SW 1271 (cell line): ENCODE measurements at places on chromosomes 16 and 17.
A peak's percentile ranks its signal among the peaks of the same experiment; 100 is the strongest.

DNA sequence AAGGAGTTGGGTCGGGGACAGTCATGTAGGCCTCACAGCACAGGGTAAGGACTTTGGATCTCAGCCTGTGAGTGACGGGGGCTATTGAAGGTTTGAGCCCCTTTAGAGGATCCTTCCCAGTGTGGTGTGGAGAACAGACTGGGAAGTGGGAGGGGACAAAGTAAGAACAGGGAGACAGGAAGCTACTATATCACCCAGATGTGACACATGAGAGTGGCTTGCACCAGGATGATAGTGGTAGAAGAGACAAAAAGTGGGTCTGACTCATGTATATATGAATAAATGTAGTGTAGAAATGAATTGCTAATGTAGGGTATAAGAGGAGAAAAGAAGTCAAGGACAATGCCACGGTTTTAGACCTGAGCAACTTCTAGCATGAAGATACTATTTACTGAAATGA lies 4.5 kb downstream of the NUP93 start:
- peak; percentile 8 for DNase-seq

DNA sequence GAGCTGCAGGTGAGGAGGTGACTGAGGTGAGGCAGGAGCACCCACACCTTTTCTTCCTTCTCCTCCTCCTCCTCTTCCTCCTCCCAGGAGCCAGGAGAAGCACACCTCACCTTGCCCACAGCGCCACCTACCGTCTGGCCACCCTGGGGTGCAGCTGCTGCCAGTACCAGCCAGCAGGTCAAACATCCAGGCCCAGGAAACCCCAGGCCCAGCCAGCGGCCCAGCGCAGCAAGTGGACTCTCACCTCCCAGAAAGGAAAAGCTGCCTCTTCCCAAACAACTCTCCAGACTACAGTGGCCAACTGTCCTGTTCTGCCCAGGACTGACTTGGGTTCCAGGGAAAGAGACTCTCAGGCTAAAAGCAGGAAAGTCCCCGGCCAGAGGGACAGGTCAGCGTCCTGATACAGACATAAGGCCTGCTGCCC lies 22.7 kb downstream of the PEMT start:
- no peak for DNase-seq

GRCh38 chr16:31190061-31190460 lies 10.1 kb downstream of the FUS start:
- no peak for DNase-seq

DNA sequence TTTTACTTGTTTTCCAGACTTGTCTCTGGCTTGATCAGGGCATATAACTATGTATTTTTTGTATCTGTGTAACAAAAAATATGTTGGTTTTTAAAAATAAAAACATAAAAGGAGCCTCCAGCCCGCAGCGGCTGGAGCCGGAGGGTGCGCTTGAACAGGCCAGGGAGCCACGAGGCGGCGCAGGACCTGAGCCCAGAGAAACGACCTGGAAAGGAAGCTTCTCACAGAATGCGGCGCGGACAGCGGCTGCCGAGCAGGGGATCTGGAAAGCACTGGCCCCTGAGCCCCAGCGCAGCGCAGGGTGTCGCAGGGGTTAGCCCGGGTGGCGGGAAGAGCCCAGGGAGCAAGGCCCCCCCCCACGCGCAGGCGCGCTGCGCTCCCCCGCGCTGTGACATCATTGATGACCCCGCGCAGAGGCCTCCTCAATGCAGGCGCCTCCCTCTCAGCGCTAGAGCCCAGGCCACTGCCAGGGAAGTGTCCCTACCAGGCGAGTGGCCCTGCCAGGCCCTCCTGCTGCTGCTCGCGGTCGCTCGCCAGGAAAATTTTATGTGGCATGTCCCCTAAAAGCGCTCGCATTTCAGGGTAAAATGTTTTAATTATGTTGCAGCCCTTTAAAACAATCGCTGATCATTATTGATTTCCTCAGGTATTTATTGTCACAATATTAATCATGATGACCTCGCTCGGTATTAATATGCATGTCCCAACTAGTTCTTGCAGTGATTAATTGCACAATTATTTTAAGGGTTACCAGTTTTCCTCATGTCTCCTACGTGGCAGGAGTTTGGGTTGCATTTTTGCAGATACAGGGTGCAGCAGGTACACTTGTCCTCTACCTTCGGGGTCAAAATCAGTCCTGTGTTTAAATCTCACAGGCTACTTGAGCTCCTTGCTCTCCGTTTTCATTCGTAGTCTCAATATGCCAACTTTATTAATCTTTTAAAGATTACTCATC lies 134.2 kb downstream of the USP22 start:
- peak; percentile 84 for DNase-seq

GRCh38 chr16:51524555-51525373 lies 373.7 kb upstream of the SALL1 start:
- DNase-seq, result no peak

GRCh38 chr17:57439651-57440050 lies 183.3 kb downstream of the MSI2 start:
- DNase-seq, result no peak

- DNase-seq, result no peak
Measured at GRCh38 chr17:73155410-73156165, 9.2 kb upstream of the SSTR2 start.

GRCh38 chr16:85869785-85870558 lies 29.0 kb upstream of the IRF8 start:
- no peak for DNase-seq

GRCh38 chr16:2253293-2253692 lies 1.9 kb upstream of the ECI1 start:
- no peak for DNase-seq

GRCh38 chr17:79572136-79572925 lies 38.5 kb downstream of the RBFOX3 start:
- no peak for DNase-seq

- DNase-seq, result no peak
Measured at GRCh38 chr16:22903716-22904115, 89.8 kb downstream of the HS3ST2 start.

GRCh38 chr16:3112881-3113574 lies 642 bp downstream of the ZNF205 start:
- no peak for DNase-seq

GRCh38 chr17:59093145-59093701 lies 13.5 kb downstream of the TRIM37 start:
- no peak for DNase-seq

DNA sequence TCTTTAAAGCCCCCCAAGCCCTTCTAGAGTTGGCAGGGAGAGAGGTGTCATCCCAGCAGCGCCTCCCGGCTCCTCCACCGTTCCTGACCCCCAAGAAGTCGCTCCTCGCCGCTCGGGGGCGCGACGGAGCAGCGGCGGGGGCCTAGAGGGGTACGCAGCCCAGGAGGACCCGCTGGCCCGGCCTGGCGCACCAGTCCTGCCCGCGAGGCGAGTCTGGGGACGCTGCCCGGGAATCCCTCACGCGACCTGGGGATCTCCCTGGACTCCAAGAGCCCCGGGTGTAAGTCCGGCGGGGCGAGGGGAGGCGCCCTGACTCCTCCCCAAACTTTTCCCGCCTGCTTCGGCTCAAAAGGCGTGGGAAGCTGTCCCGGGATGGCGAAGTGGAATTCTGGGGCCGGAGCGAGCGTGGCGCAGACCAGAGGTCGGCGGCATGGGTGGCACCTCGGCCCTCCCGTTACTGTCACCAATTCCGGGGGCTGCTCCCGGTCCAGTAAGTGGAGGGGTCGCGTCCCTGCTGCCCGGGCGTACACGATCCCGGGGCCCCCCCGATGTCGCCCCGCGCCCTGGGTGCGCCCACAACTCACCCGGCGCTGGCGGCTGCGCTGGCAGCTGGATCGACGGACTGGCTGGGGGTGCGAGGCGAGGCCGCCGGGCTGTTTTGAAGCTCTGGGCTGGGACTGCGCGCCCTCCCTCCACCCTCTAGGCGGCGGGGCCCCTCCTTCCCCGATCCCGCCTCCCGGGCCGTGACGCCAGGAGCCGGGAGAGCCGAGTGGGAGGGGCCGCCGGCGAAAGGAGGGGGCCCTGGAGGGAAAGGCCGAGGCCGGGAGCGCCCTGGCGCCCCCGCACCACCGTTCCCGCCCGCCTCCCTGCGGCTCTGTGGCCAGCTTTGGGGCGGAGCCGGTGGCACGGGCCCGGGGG lies at the start of gene EMP2:
EMP2 (minus strand) TSS at position 634 of the 918 bp plus-strand sequence. CDS start 32,981 bp downstream, outside the sequence.
- peak; percentile 20 for DNase-seq

DNA sequence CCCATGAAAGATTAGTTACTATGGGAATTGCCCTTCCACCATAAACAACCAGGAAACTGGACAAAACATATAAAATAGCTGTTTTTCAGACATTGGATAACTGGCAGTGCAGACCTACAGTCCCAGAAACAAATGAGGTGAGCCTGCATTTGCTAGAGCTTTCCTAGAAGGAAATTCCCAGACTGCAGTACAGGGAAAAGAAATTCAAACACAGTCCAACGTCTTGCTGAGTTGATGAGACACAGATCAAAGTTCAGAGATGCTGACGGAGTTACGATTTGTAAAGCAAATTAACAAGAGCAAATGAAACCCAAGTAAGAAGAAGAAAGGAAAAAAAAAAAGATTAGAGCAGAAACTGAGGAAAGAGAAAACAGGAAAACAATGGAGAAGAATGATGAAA lies 41.3 kb upstream of the MNT start:
- DNase-seq, result no peak

DNA sequence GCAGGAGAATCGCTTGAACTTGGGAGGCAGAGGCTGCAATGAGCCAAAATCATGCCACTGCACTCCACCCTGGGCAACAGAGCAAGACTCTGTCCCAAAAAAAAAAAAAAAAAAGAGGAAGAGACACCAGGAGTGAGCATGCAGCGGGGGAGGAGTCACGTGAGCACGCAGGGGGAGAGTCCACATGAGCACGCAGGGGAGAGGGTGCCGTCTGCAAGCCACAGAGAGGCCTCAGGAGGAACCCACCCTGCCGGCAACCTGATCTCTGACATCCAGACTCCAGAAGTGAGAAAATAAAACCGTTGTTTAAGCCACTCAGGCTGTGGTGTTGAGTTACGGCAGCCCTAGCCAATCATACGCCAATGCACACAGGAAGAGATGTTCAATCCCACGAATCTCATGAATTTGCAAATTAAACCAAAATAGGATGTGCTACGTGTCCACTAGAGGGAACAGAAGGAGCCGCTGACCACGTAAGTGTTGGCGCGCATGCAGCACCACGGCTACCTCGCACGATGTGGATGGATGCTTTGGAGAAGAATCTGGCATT lies 42.2 kb downstream of the CCDC57 start:
- DNase-seq, result no peak

DNA sequence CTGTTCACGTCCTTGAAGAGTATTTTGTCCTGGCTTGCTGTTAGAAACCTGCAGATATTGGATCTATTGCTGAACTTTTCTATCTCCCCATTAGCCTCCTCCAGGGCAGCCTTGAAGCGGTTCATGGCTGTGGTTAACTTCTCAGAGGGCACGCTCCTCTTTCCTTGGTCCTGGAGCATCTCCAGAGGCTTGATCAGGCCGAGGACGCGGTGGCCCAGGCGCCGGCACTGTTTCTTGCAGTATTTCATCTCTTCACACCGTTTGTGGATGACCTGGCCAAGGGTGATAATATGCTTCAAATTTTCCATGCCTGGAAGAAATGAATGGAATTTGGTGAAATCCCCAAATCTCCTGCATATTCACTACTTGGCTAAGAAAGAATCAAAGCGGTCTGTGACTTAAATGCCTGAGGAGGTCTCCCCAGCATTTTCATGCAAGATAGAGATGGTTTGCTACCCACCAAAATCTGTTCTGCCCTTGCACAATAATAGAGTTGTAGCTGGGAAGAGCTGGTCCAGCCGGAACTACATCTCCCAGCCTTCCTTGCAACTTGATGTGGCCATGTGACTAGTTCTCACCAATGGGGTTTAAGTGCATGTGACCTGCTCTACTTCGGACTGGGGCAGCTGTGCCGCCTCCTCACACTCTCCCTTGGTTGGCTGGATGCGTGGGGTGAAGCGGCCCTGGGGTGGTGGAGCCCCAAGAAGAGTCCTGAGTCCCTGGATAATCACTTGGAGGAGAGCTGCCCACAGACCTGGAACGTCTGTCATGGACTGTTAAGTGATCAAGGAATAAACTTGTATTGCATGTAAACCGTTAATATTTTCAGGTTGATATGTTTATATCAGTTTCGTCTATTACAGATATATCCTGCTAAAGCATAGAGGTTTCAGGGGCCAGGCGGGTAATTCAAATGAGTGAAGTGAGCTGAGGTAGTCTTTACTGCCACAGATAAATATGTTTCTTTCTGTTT lies 4.9 kb downstream of the MLKL start:
- peak; percentile 39 for DNase-seq

DNA sequence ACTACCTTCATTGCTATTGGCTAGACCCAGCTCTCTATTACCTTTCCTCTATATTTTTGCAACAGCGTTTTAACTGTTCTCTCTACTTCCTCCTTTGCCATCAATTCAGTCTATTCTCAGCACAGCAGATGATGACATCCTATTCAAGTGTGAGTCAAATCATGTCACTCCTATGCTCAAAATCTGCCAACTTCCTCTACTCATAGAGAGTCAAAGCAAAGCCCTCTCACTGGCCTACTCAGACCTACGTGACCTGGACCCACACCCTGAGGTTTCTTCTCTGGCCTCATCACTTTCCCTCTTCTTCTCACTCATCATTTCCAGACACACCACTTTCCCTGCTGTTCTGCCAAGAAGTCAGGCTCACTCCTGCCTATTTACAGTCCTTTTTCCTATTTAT lies 289.0 kb upstream of the AXIN2 start:
- DNase-seq, result no peak

- DNase-seq, result no peak
Measured at GRCh38 chr17:29709866-29710519, 87.3 kb upstream of the CORO6 start.

GRCh38 chr17:17112628-17113200 lies 70.5 kb downstream of the MPRIP start:
- DNase-seq, result no peak

DNA sequence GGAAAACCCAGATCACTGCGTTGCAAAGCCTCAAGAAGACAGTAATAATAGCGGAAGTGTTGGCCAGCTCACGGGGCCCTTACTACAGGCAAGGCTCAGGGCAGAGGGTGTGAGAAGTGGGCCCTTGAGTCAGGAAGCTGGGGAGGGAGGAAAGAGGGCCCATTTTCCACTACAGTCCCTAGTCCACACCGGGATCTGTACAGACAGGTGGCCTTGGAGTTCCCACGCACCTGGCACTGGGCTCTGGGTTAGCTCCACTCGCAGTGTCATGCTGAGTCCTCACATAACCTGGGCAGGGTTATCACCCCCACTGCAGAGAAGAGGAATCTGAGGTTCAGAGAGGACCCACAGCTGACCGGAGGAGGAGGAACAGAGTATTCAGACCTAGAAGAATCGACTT lies 16.8 kb upstream of the MTSS2 start:
- DNase-seq, result no peak

GRCh38 chr17:14202388-14203166 lies 34.1 kb downstream of the CDRT15 start:
- DNase-seq, result no peak

- no peak for DNase-seq
Measured at GRCh38 chr17:66627985-66628384, 206.9 kb upstream of the CACNG5 start.

- DNase-seq, result no peak
Measured at GRCh38 chr17:73591296-73592078, 52.8 kb downstream of the SDK2 start.

GRCh38 chr17:43033948-43034881 lies 9.2 kb downstream of the RND2 start:
- no peak for DNase-seq

- DNase-seq, result no peak
Measured at GRCh38 chr16:49704586-49705155, 151.2 kb downstream of the ZNF423 start.

GRCh38 chr17:77796176-77796860 lies 162.2 kb upstream of the TNRC6C start:
- DNase-seq, result no peak

- DNase-seq, result no peak
Measured at GRCh38 chr17:57900991-57901743, 51.3 kb upstream of the MRPS23 start.

- no peak for DNase-seq
Measured at GRCh38 chr17:76252040-76252954, 12.0 kb upstream of the RNF157 start.

GRCh38 chr17:79901131-79901530 lies 61.9 kb upstream of the CBX4 start:
- no peak for DNase-seq
